Neural crest cell (in vitro differentiated cells): ENCODE measurements at places on chromosomes 7 and 10.

DNA sequence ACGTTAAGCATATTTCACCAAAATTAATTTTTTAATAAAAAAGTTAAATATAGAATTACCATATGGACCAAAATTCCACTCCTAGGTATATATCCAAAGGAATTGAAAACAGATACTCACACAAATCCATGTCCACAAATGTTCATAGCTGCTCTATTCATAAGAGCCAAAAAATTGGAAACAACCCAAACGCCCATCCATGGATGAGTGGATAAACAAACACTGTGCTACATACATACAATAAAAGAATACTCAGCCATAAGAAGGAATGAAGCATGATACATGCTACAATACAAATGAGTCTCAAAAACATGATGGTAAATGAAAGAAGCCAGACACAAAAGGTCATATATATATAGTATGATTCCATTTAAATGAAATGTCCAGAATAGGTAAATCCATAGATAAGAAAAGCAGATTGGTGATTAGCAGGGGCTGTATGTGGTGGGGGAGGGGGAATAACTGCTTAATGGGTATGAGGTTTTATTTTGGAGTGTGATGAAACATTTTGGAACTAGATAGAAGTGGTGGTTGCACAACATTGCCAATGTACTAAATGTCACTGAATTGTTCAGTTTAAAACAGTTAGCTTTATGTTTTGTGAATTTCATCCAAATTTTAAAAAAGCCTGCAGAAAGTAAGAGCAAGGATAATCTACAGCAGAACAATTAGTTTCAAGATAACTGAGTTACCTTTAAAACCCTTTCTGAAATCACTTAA is 101.2 kb upstream of the EFCAB10 start:
- H3K27ac ChIP-seq: no peak overlapping the region
- H3K4me3 ChIP-seq: no peak overlapping the region
- H3K36me3 ChIP-seq: no peaks in the 10 kb centered on the region
- peaks cover 4% of the 10 kb centered on the region for H3K4me1 ChIP-seq
- no peak for DNase-seq

DNA sequence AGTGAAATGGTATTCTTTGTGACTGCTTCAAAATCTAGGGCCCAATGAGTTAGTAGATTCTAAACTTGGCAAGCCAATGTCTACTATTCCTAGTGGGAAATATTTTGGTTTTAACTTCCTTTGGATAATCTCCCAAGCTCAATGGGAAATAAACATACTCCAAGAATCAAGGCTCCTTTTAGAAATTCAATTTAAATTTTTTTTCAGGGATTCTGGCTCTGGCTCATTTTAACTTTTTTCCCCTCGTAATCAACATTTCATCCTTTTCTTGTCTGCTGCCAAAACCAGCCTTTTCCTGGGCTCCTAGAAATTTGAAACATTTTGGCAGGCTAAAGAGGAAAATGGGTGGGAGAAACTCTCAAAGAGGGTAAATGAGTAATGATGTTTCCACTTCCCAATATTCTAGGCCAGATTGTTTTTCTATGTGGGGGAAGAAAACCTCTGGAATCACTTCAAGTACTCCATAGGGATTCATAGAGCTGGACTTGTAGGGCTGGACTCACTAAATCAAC is 85.6 kb upstream of the AGR3 start:
- H3K4me3 ChIP-seq: no peak overlapping the region
- peaks cover 9% of the 10 kb centered on the region for H3K36me3 ChIP-seq
- no peak for DNase-seq
- H3K27me3 ChIP-seq: no peaks in the 10 kb centered on the region
- H3K4me1 ChIP-seq: peaks cover 14% of the 10 kb centered on the region

DNA sequence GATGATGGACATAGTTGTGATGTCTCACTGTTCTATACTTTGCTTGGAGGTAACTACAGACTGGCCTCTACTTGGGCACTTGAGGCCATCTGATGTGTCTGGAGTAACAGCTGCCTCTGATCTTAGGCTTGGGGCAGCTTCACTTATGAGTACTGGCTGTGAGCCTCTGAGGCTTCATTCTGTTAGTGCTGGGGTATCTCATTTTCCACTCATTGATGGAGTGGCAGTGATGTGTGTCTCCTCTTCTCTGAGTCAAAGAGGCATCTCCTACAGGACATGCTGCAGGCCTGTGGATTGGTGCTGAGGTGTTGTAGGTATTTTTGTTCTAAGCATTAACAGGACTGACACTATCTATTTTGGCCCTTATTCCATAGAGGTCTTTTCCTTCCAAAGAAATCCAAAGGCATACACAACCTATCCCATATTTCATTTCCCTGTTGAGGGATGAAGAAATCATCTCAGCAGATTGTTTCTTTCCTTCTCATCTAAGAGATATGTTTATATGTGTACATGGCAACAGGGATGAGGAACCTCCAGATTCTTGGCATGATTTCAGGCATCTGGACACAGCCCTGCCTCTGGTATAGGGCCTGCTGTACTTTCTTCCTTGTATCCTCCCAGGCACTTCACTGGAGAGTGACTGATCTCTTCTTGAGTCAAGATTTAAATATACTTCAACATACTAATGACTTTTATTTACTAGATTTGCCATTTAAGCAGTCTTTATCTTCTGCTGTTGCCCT is 65.7 kb upstream of the NOBOX start:
- H3K4me3 ChIP-seq: no peak overlapping the region
- DNase-seq: no peak
- H3K27me3 ChIP-seq: no peaks in the 10 kb centered on the region
- H3K4me1 ChIP-seq: no peaks in the 10 kb centered on the region

DNA sequence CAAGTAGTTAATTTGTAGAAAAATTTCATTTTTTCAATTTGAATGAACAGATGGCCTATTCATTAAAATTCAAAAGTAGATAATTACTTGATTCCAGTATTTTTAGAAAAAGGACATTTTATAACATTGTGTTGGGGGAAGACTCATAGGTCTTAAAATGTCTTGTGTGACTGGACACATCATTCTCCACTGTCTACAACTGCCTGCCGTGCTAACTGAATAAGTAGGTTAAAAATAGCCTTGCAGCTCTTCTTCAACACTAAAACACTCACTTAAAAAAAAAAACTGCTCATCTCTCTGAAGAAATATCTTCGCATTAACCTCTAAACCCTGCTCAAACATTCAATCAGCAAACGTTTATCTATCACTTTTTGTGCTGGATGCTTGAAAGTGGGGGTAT is 253.8 kb downstream of the CSTF2T start:
- no peaks in the 10 kb centered on the region for H3K27me3 ChIP-seq
- H3K27ac ChIP-seq: no peak overlapping the region
- no peak for DNase-seq
- no peak overlapping the region for H3K4me3 ChIP-seq
- no peaks in the 10 kb centered on the region for H3K36me3 ChIP-seq

DNA sequence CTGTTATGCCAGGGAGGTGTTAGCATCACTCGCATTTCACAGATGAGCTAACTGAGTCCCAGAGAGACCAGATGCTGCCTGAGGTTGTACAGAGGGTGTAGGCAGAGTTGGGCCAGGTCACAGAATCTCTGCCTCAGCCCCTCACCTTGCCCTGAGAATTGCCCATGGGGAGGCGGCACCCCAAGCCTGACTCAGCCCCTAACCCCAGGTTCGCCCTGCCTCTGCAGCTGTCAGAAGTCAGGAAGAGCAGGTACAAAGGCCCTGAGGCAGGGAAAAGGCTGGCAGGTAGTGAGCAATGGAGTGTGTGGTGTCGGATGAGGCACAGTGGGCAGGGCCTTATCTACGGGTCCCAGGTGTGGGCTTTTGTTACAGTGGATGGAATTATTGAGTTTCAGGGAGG is 79.4 kb downstream of the MYL10 start:
- H3K36me3 ChIP-seq: peaks cover 5% of the 10 kb centered on the region
- no peak overlapping the region for H3K4me3 ChIP-seq
- peaks cover 40% of the 10 kb centered on the region for H3K27me3 ChIP-seq
- H3K27ac ChIP-seq: no peak overlapping the region
- H3K4me1 ChIP-seq: peaks cover 17% of the 10 kb centered on the region

DNA sequence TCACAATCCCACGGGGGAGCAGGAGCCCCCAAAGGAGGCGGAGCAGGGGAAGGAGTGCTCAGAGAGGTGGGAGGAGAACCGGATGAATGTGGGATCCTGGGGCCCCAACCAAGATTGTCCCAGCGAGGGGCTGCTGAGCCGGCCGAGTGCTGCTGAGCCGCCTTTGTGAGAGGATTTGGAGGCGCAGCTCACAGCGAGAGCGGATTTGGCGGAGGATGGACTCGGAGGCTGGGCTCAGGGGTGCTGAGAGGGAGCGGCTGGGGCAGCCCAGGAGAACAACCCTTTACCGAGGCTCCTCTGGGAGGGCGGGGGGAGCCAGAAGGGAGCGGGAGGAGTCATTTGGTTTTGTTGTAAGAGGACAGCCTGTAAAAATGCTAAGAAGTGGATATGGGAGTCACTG is 23.0 kb downstream of the GHRHR start:
- no peaks in the 10 kb centered on the region for H3K36me3 ChIP-seq
- no peak overlapping the region for H3K4me3 ChIP-seq
- H3K27ac ChIP-seq: no peak overlapping the region
- no peak for DNase-seq
- H3K4me1 ChIP-seq: peaks cover 59% of the 10 kb centered on the region

- H3K36me3 ChIP-seq: no peaks in the 10 kb centered on the region
- H3K27me3 ChIP-seq: no peaks in the 10 kb centered on the region
- H3K27ac ChIP-seq: no peak overlapping the region
- H3K4me3 ChIP-seq: no peak overlapping the region
Observed at GRCh38 chr10:61410353-61411070, 42.7 kb downstream of the TMEM26 start.

DNA sequence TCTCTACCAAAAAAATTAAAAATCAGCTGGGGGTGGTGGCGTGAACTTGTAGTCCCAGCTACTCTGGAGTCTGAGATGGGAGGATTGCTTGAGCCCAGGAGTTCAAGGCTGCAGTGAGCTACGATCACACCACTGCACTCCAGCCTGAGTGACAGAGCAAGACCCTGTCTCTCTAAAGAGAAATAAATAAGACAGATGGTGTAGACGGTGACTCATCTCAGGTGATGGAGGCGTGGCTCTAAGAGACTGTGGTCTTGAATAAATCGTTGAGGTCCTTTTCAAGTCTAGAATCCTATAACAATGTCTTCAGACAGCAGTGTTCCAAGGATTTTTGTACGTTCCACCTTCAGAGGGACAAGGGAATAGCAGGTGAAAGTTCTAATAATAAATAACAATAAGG is 53.8 kb upstream of the PFKFB3 start:
- no peak for DNase-seq
- H3K36me3 ChIP-seq: peaks cover 9% of the 10 kb centered on the region
- no peak overlapping the region for H3K27ac ChIP-seq
- no peaks in the 10 kb centered on the region for H3K27me3 ChIP-seq
- peaks cover 28% of the 10 kb centered on the region for H3K4me1 ChIP-seq

DNA sequence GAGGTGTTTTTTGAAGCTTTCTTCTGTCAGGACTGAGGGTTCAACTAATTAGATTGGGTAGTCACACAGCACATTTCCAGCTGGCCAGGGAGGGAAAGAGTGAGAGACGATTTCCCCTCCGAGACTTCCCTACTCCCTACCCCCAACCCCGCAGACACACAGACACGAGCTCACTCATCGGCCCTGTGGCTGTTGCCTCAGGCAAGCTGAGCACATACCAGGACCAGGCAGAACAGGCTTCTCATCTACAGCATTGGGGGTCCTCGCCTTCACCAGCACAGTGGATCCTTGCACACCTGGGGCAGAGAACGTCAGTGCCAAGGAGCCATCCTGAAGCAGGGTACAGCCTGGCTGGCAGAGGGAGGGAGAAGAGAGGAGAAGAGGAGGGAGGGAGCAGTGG is 144.1 kb downstream of the TMEM178B start:
- peaks cover 15% of the 10 kb centered on the region for H3K4me1 ChIP-seq
- H3K36me3 ChIP-seq: no peaks in the 10 kb centered on the region
- no peak overlapping the region for H3K4me3 ChIP-seq
- no peak for DNase-seq

DNA sequence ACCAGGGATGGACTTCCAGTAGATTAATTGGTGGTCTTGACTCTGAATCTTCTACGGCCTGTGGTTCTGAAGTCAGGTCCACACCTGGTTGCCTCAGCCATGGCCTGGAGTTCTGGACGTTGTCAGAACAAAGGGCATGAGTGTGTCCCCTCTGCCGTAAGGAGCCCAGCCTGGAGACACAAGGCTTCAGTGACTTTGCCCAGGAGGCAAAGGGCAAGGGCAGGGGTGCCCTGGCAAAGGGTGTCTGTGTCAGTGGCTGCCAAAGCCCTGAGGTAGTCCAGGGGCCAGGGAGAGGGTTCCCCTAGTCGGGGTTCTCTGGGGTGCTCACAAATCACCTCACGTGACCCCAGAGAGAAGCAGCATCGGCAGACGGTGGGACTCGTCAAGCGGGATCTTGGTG is 273.2 kb upstream of the ZNF32 start:
- peaks cover 4% of the 10 kb centered on the region for H3K36me3 ChIP-seq
- DNase-seq: no peak
- no peak overlapping the region for H3K4me3 ChIP-seq
- H3K4me1 ChIP-seq: no peaks in the 10 kb centered on the region
- peaks cover 12% of the 10 kb centered on the region for H3K27me3 ChIP-seq

- no peaks in the 10 kb centered on the region for H3K27me3 ChIP-seq
- DNase-seq: no peak
- no peaks in the 10 kb centered on the region for H3K4me1 ChIP-seq
Observed at GRCh38 chr7:30144657-30145306, 10.0 kb downstream of the MTURN start.

- H3K27me3 ChIP-seq: no peaks in the 10 kb centered on the region
- H3K4me3 ChIP-seq: no peak overlapping the region
- DNase-seq: no peak
- no peaks in the 10 kb centered on the region for H3K4me1 ChIP-seq
- no peaks in the 10 kb centered on the region for H3K36me3 ChIP-seq
Observed at GRCh38 chr7:158849768-158850544, 6.4 kb upstream of the DYNC2I1 start.

DNA sequence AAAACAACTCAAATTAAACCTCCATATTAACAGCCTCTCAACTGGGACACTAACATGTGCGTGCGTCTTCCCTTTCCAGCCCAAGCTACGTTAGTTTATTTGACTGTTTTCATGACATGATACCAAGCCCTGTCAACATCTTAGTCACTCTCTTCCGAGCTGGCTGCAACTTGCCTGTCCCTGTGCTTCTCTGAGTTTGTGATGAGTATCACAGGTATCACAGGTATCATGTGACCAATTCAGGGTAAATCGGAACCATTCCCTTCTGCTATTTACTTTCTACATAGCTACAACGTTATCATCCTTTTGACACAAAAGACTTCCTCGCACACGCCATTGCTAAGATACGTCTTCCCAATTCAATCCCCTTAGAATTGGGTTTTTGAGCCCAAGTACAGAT is 70.2 kb downstream of the CAV1 start:
- DNase-seq: no peak
- no peak overlapping the region for H3K27ac ChIP-seq
- no peak overlapping the region for H3K4me3 ChIP-seq
- H3K36me3 ChIP-seq: no peaks in the 10 kb centered on the region
- peaks cover 9% of the 10 kb centered on the region for H3K27me3 ChIP-seq

- no peaks in the 10 kb centered on the region for H3K36me3 ChIP-seq
- H3K4me3 ChIP-seq: peak overlapping the region; percentile 27
- H3K27ac ChIP-seq: peak overlapping the region; percentile 12
Observed at GRCh38 chr10:71969929-71970328, 5.7 kb downstream of the CHST3 start.

GRCh38 chr10:17609523-17610079 is 7.6 kb downstream of the HACD1 start:
- H3K27me3 ChIP-seq: no peaks in the 10 kb centered on the region
- H3K4me1 ChIP-seq: peaks cover 6% of the 10 kb centered on the region
- no peak for DNase-seq
- H3K36me3 ChIP-seq: no peaks in the 10 kb centered on the region
- H3K27ac ChIP-seq: no peak overlapping the region

- no peak overlapping the region for H3K4me3 ChIP-seq
- peaks cover 7% of the 10 kb centered on the region for H3K4me1 ChIP-seq
- H3K27ac ChIP-seq: no peak overlapping the region
- peaks cover 3% of the 10 kb centered on the region for H3K36me3 ChIP-seq
Observed at GRCh38 chr10:8039321-8039881, 15.1 kb upstream of the GATA3 start.
